ENCODE measurements at places on chromosomes 7 and 10. TPM values are rescaled to one million over a fixed set of nuclear protein-coding genes. Genes with fewer than 3 reads are reported as not detected.

CALML3 gene
- not detected for total RNA-seq

LIPN gene
- not detected for total RNA-seq

GRCh38 chr10:955127-955819, 23.8 kb upstream of the LARP4B start:
- no peak overlapping the region for H3K4me3 ChIP-seq
- no peak for DNase-seq
- no peak overlapping the region for H3K27ac ChIP-seq
- H3K4me1 ChIP-seq: no peaks in the 10 kb centered on the region

DNA sequence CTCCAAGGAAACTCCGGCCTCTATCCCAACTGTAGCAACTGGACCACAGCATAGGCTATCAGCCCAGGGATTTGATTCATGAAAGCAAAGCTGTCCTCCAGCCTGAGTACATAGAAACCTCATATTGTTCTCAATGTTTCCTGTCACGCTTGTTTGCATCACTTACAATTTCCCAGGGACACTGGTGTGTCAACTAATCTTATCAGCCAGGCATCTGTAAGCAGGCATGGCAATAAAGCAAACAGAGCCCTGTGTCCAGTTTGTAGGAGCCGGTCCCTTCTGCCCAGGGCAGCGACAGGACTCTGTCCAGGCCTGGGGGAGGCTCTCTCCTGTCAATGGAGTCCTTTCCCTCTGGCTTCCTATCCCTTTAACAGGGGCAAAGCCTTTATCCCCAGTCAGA, 23.0 kb upstream of the CDHR3 start:
- H3K4me1 ChIP-seq: peaks cover 5% of the 10 kb centered on the region
- no peaks in the 10 kb centered on the region for H3K36me3 ChIP-seq
- no peak for DNase-seq
- no peak overlapping the region for H3K4me3 ChIP-seq
- H3K27me3 ChIP-seq: no peaks in the 10 kb centered on the region

DNA sequence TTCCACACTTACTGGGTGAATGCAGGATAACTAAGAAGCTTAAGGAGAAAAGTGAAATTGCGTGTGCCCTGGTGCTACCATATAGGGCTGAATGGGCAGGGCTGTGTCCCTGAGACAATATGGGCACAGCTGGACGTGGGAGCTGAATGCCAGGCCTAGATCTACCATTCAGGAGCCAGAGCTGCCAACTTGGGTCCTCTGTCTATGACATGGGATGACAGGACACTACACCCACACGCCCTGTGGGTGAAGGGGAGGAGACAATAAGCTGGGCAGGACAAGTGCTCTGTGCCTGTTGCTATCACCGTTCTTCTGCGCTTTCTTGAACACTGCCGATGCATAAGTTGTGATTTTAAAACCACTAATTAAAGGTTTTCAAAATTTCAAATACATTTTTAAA, 293.9 kb downstream of the TNS3 start:
- H3K27me3 ChIP-seq: no peaks in the 10 kb centered on the region
- H3K4me3 ChIP-seq: no peak overlapping the region
- H3K4me1 ChIP-seq: peaks cover 6% of the 10 kb centered on the region
- DNase-seq: no peak
- peaks cover 6% of the 10 kb centered on the region for H3K36me3 ChIP-seq

DNA sequence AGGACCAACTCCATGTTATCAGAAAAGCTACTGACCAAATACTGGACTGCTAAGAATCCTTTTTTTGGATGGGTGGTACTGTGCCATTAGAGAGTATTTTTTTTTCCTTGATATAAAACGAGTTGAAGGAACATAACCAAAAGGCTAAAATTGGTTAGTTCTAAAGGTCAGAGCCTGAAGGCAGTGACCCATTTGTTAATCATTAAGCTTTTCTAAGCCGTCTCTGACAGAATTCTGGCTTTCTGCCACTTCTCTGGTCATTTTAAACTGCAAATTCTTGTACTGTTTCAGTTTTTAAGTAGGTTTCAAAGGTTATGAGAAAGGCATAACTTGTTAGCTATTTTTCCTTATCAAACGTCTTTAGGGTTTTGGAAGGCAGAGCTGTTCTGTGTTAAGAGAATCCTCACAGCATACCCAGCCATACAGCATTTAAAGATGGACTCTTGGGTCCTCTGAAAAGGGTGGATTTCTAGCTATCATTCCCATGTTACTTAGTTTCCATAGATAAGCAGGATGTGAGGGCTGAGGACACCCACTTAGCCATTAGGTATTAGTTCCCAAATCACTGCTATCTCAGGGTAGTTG, 196.8 kb downstream of the RNLS start:
- peak; percentile 43 for DNase-seq
- peak overlapping the region; percentile 10 for H3K4me3 ChIP-seq
- H3K36me3 ChIP-seq: no peaks in the 10 kb centered on the region
- H3K27me3 ChIP-seq: no peaks in the 10 kb centered on the region
- peaks cover 30% of the 10 kb centered on the region for H3K4me1 ChIP-seq

DNA sequence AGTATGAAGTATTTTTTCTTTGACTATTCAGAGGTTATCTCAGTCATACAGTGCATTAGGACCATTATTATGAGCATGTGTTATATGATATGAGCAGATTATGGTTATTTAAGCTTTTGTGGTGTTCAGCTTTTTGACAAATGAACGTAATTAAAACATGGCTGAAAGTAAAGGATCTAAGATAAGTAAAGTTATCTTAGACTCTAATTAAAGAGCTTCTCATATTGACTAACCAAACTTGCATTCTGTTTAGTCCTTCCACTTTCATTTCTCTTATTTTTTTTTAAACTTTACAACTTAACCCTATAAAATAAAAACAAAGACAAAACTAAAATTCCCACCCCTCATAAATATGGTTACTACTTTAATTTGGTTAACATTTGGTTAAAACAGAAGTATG, 6.9 kb upstream of the GPR85 start:
- H3K36me3 ChIP-seq: no peaks in the 10 kb centered on the region
- no peaks in the 10 kb centered on the region for H3K27me3 ChIP-seq
- no peak overlapping the region for H3K4me3 ChIP-seq

- H3K4me1 ChIP-seq: no peaks in the 10 kb centered on the region
- no peaks in the 10 kb centered on the region for H3K27me3 ChIP-seq
- no peak overlapping the region for H3K4me3 ChIP-seq
- no peak for DNase-seq
- H3K36me3 ChIP-seq: no peaks in the 10 kb centered on the region
These were observed 142.0 kb downstream of the DOCK1 start for GRCh38 chr10:127046975-127047877.

- no peak overlapping the region for H3K4me3 ChIP-seq
- no peaks in the 10 kb centered on the region for H3K27me3 ChIP-seq
- DNase-seq: no peak
These were observed 86.0 kb downstream of the WDFY4 start for GRCh38 chr10:48770561-48771089.

DNA sequence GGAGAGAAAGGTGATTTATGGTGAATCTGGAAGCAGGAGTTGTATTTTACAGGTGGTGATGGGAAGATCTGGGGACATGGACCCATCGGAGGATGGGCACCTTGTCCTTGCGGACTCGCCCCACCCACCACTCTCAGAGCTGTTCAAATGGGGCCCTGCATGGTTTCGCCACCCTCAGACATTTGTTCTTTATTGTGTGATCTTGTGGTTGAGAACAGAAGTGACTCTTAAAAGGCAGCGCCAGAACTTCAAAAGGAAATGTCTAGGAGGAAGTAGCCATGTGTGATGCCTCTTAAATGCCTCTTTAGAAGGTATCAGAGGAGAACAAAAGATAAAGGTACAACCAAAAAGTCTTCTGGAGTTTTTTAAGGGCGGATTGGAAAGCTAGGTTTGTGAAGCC, 205.7 kb downstream of the KIAA1217 start:
- H3K27me3 ChIP-seq: no peaks in the 10 kb centered on the region
- H3K36me3 ChIP-seq: no peaks in the 10 kb centered on the region
- no peak overlapping the region for H3K27ac ChIP-seq
- H3K4me1 ChIP-seq: peaks cover 10% of the 10 kb centered on the region

DNA sequence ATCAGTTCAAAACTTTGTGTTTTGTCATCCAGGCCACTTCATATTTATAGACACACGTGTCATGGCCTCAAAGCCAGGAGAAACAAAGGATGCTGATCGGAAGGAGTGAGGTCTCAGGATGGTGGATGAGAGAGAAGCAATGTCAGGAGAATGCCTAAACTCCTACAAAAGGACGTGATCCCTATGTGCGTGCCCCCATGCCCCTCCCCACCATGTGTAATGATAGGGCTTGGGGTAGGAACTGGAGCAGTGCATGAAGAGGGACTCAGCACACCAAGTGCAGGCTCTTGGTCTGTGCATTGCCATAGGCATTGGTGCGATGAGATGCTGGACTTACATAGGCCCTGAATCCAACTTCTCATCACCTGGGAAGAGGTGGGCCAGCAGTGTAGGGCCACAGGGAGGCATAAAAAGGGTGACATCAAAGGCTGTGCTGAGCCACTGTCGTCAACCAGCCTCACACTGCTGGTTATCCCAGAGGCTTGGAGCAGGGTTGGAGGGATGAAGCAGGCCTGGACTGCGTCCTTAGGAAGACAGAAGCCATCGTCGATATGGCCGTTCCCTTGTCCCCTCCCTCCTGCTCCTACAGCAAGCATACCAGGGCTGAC, 46.9 kb upstream of the GDF10 start:
- H3K36me3 ChIP-seq: no peaks in the 10 kb centered on the region
- no peaks in the 10 kb centered on the region for H3K27me3 ChIP-seq
- H3K4me3 ChIP-seq: no peak overlapping the region
- peak overlapping the region; percentile 6 for H3K27ac ChIP-seq
- DNase-seq: no peak
